ENCODE measurements at places on chromosomes 2 and 18.

- DNase-seq, result no peak
These were observed 22.9 kb downstream of the MLPH start for GRCh38 chr2:237509905-237510304.

DNA sequence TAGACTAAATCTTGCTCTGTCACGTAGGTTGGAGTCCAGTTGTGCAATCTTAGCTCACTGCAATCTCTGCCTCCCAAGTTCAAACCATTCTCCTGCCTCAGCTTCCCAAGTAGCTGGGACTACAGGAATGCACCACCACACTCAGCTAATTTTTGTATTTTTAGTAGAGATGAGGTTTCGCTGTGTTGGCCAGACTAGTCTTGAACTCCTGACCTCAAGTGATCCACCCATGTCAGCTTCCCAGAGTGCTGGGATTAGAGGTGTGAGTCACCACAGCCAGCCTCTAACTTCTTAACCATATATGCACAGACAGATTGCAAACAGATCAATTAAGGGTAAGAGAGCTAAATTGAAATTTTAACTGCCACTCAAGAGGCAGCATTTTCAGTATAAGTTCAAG is 22.1 kb upstream of the CNGA3 start:
- DNase-seq, result no peak

GRCh38 chr2:177296040-177296439 is 31.5 kb upstream of the NFE2L2 start:
- no peak for DNase-seq

DNA sequence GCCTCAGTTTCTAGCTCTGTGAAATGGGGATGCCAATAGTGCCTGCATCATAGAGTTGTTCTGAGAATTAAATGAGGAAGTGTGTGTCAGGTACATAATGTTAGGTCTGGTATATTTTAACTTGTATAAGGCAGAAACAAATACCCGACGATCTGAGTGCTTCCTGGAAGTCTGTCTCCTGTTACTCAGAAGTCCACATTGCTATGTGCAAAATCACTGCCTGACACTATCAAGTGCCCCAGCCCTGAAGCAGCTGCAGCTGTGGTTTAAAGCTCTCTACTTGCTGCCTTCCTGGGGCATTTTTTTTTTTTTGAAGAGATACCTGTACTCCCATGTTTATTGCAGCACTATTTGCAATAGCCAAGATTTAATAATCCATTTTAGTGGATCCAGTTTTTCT is 125.3 kb downstream of the SLC4A3 start:
- no peak for DNase-seq

DNA sequence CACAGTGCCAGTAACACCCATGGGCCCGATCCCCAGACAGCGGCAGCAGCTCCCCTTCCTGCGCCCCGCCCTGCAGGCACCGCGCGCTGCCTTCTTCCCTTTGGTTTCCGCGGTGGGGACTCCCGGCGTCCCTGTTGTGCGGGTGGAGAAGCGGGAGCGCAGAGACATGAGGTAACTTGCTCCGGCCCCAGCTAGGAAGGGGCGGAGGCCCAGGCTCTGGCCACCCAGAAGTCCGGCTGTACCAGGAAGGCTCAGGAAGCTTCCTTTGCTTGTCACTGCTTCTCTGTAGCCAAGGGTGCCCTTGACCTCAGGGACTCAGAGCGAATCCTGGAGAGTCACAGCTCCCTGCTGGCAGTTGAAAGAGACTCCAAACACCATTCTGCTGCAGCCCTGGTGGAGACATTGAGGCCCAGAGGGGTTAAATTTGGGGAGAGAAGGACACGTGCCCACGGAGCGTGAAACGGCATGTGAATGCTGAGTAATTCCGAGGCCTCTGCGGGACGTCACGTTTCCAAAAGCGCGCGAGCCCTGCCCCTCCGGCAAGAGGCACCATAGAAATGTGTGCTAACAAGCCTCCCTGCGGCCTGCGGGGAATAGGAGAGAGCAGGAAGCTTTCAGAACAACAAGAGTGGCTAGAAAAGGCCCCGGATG is 6.7 kb upstream of the ADCY3 start:
- no peak for DNase-seq

DNA sequence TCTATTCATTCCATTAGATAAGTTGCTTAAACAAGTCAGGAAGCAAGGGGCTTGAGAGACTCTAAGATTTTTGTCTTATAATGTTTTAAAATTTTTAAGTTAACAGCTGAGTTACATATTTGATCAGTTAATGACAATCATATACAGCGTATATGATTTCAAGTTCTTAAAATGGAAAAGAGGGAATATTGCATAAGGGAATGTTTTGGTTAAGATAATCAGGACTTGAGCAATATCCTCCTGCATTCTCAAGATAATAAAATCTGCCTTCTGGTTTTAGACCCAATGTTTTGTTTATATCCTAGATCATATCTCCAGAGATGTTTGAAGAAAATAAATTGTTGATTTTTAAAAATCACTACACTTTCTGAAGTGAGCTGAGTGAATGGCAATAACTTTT is 13.4 kb upstream of the DYNC1I2 start:
- DNase-seq, result no peak

DNA sequence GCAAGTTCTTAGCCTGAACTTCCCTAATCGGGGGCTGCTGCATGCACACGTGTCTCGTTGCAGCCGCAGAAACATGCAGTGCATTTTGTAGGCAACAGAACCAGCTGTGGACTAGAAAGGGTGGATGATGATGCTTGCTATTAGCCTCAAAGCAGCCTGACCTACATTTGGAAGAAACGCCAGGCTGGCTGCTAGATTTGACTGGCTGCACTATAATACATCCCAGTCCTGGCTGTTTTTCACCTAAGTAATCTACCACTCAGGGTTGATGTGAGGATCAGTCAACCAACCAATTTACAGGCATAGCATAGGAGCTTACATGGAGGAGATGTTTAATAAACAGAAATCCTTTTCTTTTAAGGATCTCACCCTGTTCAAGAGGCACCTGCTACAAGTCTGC is 56.4 kb upstream of the SPP2 start:
- no peak for DNase-seq

DNA sequence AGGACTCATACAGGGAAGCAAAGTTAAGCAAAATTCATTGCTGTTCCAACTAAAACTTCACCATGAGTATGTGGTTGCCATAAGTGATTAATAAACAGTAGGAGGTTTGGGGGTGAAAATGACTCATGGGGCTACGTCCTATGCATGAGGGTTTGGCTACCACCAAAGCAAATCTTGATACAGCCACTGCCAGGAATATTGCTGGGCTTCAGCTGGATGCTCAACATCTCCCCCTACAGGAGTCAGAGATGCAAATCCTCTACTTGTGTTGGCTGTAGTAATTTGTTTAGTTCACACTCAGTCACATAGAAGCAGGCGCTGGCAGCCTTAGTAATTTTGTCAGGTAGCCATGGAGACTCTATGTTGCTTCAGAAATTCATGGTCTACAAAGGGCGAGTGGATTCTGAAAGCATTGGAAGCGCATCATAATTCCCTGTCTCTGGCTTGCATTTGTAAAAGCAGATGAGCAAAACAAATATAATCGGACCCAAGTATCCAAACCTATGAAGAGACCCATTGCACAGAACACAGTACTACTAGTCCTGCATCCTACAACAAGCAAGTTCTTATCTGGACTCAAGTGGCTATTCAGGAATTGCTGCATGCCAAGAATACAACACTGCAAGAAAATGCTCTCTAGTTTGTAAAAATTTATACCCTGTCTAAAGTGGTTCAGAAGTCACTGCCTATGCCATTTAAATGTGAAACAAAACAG is 76.0 kb downstream of the CD28 start:
- no peak for DNase-seq

- no peak for DNase-seq
These were observed 219.7 kb downstream of the NDUFA10 start for GRCh38 chr2:239805414-239805813.

GRCh38 chr18:57819671-57820460 is 16.8 kb upstream of the ATP8B1 start:
- DNase-seq, result no peak

GRCh38 chr2:95314598-95314963 is 17.4 kb downstream of the KCNIP3 start:
- DNase-seq, result no peak

DNA sequence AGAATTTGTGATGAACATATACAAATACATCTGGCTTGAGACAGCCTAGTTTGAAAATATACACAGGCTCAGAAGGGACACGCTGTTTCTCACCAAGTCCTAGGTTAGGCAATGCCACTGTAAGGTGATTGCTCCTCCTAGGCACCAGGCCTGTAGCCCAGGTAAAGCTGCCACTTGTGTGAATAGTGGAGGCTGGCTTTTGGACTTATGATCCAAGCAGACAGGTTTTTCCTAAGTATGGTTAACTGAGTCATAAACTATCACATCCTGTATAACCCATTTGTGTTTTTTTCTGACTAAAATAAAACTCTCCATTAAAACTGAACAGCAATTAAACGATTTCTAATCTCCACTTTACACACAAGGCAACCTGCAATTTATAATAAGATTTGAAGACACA is 81.0 kb downstream of the SEMA4F start:
- DNase-seq, result no peak

- DNase-seq, result no peak
These were observed 57.4 kb downstream of the SP100 start for GRCh38 chr2:230473378-230473777.

GRCh38 chr2:54546518-54546917 is 90.4 kb downstream of the SPTBN1 start:
- no peak for DNase-seq

- no peak for DNase-seq
These were observed 87.6 kb downstream of the CDC42EP3 start for GRCh38 chr2:37583867-37584266.

DNA sequence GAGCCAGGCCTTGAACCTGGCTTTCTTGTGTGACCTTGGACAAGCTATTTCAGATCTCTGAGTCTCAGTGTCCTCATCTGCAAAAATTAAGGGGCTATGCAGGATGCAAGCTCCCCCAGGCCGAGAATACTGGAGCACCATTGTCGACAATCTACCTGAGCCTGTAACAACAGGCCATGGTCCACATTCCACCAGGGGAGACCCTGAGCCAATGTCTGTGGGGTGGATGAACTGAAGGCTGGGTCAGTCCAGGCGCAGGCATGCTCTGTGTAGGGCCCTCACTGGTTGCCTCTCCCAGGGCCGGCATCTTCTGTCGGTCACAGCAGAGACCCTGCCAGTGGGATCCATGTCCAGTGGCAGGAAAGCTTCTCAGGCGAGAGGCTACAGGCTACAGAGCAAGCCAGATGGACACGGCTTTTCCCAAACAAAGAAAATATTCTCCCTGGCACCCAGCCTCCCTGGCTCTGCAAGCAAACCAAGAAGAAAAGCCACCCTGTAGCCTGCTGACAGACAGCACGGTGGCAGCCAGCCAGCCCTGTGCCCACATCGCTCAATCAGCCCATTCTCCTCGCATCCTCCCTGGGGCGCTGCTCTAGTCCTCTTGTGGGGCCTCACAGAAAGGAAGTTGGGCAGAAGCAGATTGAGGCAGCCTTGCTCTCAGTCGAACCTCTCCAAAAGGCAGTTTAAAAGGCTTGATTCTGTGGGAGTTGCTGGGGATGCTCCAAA is 48.7 kb upstream of the FZD7 start:
- no peak for DNase-seq

GRCh38 chr2:230925879-230926765 is 1.1 kb upstream of the GPR55 start:
- DNase-seq, result no peak

DNA sequence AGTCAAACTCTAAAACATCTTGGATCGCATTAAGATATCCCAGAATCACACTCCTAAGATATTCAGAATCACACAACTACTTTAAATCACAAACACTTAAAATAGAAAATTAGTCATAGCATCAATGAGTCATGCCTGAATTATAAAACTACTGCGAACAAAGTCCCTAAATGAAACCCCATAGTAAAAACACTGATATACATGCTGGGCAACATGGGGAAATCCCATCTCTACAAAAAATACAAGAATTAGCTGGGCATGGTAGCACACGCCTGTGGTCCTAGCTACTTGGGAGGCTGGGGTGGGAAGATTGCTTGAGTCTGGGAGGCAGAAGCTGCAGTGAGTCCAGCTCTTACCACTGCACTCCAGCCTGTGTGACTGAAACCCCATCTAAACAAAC is 101.7 kb downstream of the COBLL1 start:
- DNase-seq, result no peak

DNA sequence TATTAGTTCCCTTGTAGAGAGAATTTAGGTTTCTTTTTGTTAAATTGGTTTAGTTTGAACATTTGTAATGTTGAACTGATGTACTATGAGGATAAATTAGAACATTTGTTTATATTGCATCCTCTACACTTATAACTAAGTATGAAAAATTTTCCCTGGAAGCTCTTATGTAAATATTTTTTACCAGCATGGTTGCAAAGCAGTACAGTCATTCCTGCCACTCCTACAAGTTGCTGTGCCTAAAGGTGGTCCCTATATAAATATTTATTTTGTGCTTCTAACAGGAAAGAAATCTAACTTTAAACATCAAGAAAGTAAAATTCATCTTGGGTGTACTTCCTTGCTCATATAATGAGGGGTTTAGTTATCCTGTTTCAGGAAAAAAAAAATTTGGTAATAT is 14.2 kb downstream of the TWSG1 start:
- no peak for DNase-seq

GRCh38 chr18:73118121-73118816 is 250.5 kb upstream of the NETO1 start:
- DNase-seq, result no peak

GRCh38 chr18:53165770-53166169 is 825.8 kb downstream of the DCC start:
- DNase-seq, result no peak

- DNase-seq, result no peak
These were observed 17.0 kb downstream of the FABP1 start for GRCh38 chr2:88110830-88111229.

GRCh38 chr18:42105394-42105793 is 150.4 kb downstream of the PIK3C3 start:
- no peak for DNase-seq

GRCh38 chr2:137838255-137839092 is 125.8 kb upstream of the HNMT start:
- no peak for DNase-seq

- no peak for DNase-seq
These were observed 15.7 kb upstream of the OLA1 start for GRCh38 chr2:174263997-174264396.

DNA sequence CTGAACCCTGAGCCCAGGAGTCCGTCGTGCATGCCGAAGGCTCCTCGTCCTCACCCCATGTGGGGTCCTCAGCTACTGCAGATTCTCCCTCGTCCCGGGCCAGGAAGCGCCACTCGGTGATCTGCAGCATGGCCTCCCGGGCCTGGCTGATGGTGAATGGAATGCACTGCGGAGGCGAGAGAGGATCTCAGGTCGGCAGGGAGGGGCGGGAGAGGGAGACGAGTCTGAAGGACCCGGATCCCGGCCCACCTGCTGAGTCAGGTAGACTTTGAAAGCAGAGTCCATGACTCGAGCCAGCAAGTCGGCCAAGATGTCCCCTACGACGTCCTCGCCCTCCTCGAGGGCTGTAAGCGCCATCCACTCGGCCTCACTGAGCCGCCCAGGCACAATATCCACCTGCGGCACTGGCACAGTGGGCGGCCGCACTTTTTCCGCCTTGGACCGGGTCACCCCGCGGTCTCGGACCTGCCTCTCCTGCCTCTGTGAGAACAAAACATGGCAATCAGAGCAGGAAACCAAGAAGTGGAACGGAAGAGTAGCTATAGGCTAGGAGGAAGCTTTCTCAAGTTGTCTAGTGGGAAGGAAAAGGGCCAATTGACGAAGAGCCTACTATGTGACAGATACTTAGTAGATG is 5.5 kb downstream of the C2orf81 start:
- DNase-seq, result no peak

Data from esophagus squamous epithelium (tissue), 5 donors.